Activated naive CD8-positive, alpha-beta T cell treated with anti-CD3 and anti-CD28 coated beads for 36 hours (primary cell): ENCODE measurements at places on chromosomes 6 and 20. TPM values are rescaled to one million over a fixed set of nuclear protein-coding genes. Genes with fewer than 3 reads are reported as not detected.

Gene LBP
- total RNA-seq = not detected

Gene PPP1R18
- total RNA-seq = 102 TPM

Gene VGLL2
- not detected for total RNA-seq

Gene SCUBE3
- not detected for total RNA-seq

GRCh38 chr6:109485266-109485935 is 2.4 kb upstream of the ZBTB24 start:
- no peak for DNase-seq

- no peak for DNase-seq
These were observed 37.7 kb upstream of the SASH1 start for GRCh38 chr6:148304976-148305375.

DNA sequence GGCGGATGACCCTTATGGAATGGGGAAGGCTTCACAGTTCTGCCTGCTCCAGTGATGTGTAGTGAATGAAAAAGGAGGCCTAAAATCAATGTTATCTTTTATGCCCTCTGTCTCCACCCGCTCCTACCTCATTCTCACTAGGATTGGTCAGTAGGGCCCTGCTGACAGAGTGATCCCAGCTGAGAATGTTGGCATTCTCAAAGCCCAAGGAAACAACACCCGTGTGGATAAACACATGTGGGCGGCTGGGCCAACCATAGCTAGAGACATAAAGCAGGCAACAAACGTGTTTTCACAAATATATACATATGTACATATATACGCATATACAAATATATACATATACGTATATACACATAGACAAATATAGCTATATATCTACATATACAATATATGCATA is 4.5 kb downstream of the RIPK1 start:
- DNase-seq = no peak

DNA sequence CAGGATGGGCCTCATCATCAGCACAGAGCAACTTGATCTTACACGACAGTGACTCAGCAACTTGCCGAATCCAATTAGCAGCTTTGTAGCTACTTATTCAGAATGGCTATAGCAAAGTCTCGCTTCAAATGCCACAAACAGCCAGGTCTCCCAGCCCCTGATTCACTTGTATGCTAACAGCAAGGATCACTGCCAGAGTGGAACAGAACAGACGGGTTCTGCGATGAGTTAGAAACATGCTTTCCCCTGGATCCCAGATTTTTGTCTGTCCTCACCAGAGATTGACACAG is 254.4 kb downstream of the NRN1 start:
- DNase-seq = no peak

DNA sequence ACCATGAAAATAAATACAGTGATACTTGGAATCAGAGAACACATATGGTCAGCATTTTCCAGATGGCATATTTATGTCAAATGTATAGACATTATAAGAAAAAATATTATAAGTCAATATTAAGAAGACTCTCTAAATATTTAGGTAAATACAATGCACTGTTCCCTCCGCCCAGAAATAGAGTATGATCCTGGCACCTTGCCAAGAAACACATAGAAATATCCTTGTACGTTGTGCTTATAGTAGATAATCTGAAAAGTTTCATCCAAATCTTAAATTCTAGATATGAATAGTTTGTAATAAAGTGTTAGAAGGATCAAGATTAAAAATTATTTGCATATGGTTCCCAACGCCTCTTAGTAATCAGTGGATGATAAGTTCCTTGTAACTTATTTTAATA is 645.8 kb upstream of the GJE1 start:
- no peak for DNase-seq

DNA sequence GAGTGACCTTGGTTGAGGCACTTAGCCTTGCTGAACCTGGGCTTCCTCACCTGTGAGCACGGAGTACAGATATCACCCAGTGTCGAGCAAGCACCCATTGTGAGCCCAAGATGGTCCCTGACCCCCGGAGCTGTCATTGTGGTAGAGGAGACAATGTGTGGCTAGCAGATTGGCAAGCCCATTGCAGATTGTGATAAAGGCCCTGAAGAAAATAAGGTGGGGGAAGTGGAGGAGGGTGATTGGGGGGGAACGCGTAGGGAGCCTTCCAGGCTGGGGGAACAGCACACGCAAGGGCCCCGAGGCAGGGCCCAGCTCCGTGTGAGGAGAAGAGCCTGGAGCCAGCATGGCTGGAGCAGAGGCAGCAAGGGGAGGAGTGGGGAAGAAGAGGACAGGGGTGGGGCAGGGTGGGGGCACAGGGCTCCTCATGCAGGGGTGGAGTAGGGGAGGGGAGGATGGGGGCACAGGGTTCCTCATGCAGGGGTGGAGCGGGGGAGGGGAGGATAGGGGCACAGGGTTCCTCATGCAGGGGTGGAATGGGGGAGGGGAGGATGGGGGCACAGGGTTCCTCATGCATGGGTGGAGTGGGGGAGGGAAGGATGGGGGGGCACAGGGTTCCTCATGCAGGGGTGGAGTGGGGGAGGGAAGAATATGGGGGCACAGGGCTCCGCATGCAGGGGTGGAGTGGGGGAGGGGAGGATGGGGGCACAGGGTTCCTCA is 7.0 kb downstream of the CEBPB start:
- no peak for DNase-seq
